ENCODE measurements at places on chromosomes 12 and 14. TPM values are rescaled to one million over a fixed set of nuclear protein-coding genes. Genes with fewer than 3 reads are reported as not detected.

Gene KCNA1
- total RNA-seq, result not detected

Gene EML5
- total RNA-seq, result 0.07 TPM

Gene HAL
- total RNA-seq, result 1.3 TPM

Gene NFATC4
- total RNA-seq, result 6.0 TPM

Gene ARHGEF25
- total RNA-seq, result 2.7 TPM

Gene SERPINA12
- total RNA-seq, result not detected

Gene MANSC1
- total RNA-seq, result 4.2 TPM

Gene GAPDH
- total RNA-seq, result 11,241 TPM

Gene OAS1
- total RNA-seq, result 2.7 TPM

Gene TBX3
- total RNA-seq, result 16.7 TPM

Gene TDRD9
- total RNA-seq, result not detected

- no peak overlapping the region for H3K4me3 ChIP-seq
- peaks cover 34% of the 10 kb centered on the region for H3K4me1 ChIP-seq
- no peak for DNase-seq
- no peaks in the 10 kb centered on the region for H3K27me3 ChIP-seq
- H3K27ac ChIP-seq, result no peak overlapping the region
Observed at GRCh38 chr14:69395929-69396328, 2.2 kb downstream of the ERH start.

DNA sequence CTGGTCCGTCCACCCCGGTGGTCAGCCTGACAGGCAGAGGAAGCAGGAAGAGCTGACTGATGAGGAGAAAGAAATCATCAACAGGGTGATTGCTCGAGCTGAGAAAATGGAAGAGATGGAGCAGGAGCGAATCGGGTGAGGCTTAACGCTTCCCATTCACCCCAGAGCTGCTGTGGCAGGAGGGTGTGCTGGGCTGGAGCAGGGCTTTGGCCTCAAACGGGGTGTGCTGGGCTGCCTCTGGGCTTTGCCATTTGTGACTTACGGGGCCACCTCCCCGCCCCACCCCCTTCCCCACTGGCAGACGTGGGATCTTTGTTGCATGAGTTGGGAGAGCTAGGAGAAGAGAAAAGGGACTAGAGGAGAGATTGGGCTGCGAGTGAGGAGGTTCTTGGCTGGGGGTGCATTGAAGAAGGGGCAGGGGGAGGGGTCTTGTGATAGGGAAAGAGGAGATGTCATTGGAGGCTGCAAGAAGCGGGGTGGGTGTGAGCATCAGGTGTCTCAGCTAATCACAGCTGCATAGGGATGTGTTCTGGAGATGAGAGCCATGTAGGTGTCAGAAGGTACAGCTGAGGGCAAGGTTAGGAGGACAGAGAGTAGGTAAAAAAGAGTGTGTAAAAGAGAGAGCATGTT lies 56.3 kb downstream of the RPH3A start:
- no peak for DNase-seq
- H3K36me3 ChIP-seq, result no peaks in the 10 kb centered on the region
- no peak overlapping the region for H3K4me3 ChIP-seq
- no peaks in the 10 kb centered on the region for H3K27me3 ChIP-seq
- no peak overlapping the region for H3K27ac ChIP-seq

DNA sequence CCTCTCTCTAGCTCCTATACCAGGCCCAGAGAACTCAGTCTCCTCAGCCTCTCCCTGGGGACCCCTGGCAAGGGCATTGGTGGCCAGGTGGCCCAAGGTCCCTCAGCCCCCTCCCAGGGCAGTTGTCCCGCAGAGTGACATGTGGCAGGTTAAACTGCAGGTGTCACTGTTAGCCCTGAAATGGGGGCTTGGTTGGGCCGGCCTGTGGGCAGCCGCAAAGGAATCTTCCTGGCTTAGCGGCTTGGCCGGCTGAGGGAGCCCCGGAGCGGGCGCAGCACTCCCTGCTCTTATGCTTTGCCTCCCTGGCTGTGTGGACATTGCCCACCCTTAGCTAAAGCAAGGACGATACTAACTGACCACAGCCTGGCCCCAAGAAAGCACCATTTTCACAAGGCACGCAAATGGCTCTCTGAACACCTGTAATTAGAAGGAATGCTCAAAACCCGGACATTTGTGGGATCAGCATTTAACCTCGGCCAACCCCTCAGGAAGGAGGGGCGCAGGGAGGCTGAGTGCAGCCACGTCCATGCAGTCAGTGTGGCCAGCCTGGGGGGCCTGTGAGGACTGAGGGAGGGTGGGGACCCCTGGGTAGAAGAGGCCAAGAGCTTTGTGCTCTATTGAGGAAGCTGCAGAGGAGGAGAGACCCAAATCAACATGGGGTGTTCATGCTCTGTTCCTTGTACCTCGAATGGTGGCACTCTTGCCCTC lies 82.2 kb downstream of the PAPOLA start:
- no peak overlapping the region for H3K27ac ChIP-seq
- peaks cover 23% of the 10 kb centered on the region for H3K27me3 ChIP-seq
- no peaks in the 10 kb centered on the region for H3K36me3 ChIP-seq

DNA sequence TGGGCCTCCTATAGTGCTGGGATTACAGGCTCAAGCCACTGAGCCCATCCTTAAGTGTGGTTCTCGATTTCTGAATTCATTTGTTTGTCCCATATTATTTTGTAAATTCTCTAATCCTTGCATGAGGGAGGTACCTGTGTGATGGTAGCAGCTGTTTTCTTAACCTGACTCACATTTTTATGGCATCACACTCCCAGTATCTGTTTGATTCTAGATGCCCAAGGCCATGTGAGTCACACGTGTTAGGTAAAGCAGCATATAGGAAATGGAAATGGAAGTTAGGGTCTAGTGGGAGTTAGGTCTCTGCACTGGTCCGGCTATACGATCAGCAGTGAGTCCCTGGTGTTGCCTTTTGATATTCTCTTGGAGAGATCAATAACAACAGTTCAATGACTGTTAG lies 198.1 kb downstream of the ERC1 start:
- DNase-seq, result no peak
- H3K27ac ChIP-seq, result no peak overlapping the region
- H3K36me3 ChIP-seq, result peaks cover 9% of the 10 kb centered on the region
- no peaks in the 10 kb centered on the region for H3K4me1 ChIP-seq

- H3K27me3 ChIP-seq, result no peaks in the 10 kb centered on the region
- no peak for DNase-seq
- no peak overlapping the region for H3K4me3 ChIP-seq
- H3K27ac ChIP-seq, result peak overlapping the region; percentile 12
- H3K4me1 ChIP-seq, result peaks cover 50% of the 10 kb centered on the region
- no peaks in the 10 kb centered on the region for H3K36me3 ChIP-seq
Observed at GRCh38 chr12:12521888-12522287, 40.8 kb downstream of the DUSP16 start.

DNA sequence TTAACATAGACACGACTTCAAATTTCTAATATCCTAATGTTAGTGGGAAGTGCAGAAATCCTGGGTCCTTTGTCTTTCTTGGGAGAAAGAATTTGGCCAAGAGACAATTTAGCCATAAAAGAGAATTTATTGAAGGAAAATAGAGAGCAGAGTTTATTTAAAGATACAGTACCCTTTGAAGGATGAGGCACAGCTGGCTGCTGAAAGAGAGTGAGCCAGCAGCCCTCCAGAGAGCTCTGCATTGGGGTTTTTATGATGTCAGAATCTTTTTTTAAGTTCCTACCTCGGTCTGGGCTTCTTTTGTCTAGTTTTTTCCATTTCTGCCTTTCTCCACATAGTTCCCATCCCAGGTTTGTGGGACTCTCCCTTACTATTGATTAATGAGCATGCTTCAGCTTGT lies 37.5 kb downstream of the CCER1 start:
- H3K4me1 ChIP-seq, result no peaks in the 10 kb centered on the region
- no peak for DNase-seq
- H3K27ac ChIP-seq, result no peak overlapping the region
- H3K36me3 ChIP-seq, result no peaks in the 10 kb centered on the region
- no peaks in the 10 kb centered on the region for H3K27me3 ChIP-seq

DNA sequence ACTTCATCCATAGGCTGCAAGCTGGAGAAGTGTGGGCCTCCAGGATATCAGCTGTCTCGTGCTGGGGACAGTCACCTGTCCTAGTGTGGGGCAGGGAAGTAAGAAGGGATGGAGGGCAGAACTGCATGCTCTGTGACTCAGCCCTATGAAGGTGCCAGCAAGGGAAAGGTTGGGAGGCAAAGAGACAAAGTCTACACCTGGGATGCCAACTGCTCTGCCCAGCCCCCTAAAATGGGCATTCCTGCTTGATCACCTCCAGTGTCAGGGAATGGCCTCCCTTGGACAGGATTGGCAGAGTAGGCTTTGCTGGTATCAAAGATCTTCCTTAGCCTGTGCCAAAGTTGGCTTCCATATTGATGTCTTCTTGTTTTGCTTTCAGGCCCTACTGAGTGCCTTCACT lies 335.0 kb downstream of the BCL11B start:
- no peak for DNase-seq
- H3K27ac ChIP-seq, result no peak overlapping the region
- no peak overlapping the region for H3K4me3 ChIP-seq
- no peaks in the 10 kb centered on the region for H3K4me1 ChIP-seq
- H3K36me3 ChIP-seq, result no peaks in the 10 kb centered on the region

DNA sequence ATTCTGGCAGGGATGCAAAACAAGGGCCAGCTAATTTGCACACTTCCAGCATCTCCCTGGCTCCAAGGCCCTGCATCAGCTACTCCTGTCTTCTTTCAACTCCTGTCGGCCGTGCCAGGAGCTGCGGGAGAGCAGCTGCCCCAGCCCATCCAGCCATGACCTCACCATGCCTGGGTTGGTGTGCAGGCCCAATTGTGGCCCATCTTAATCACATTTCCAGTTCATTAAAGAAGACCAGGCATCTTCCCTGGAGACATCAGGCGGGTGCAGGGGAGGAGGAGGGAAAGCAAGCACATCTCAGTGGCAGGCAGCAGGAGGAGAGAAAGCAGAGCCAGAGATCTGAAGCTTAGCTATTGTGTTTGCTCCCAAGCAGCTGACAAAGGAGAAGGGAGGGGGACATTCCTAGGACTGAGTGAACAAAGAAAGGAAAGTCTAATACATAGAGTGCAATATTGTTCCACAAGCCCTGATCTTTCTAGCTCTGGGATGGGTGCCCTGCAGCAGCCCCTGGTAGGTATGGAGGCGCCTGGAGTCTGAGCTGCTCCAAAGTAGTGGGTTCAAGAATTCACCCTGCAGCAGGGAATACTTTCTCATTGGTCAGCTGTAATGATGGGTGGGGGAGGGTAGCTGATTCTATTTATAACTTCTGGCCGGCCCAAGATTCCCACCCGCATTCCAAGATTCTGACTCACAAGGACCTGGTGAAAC lies 40.1 kb downstream of the VWF start:
- no peaks in the 10 kb centered on the region for H3K36me3 ChIP-seq
- no peaks in the 10 kb centered on the region for H3K27me3 ChIP-seq
- DNase-seq, result no peak
- peak overlapping the region; percentile 8 for H3K27ac ChIP-seq
- H3K4me3 ChIP-seq, result no peak overlapping the region

GRCh38 chr14:61341275-61342206 lies 20.2 kb downstream of the PRKCH start:
- H3K36me3 ChIP-seq, result no peaks in the 10 kb centered on the region
- DNase-seq, result no peak
- peak overlapping the region; percentile 55 for H3K27ac ChIP-seq
- no peaks in the 10 kb centered on the region for H3K27me3 ChIP-seq

GRCh38 chr12:3644104-3644503 lies 108.8 kb downstream of the CRACR2A start:
- no peaks in the 10 kb centered on the region for H3K27me3 ChIP-seq
- no peak for DNase-seq
- H3K4me3 ChIP-seq, result no peak overlapping the region
- H3K4me1 ChIP-seq, result no peaks in the 10 kb centered on the region

- H3K27me3 ChIP-seq, result no peaks in the 10 kb centered on the region
- no peak overlapping the region for H3K4me3 ChIP-seq
- no peaks in the 10 kb centered on the region for H3K4me1 ChIP-seq
- DNase-seq, result no peak
Observed at GRCh38 chr12:92059960-92060359, 85.7 kb downstream of the BTG1 start.

- no peaks in the 10 kb centered on the region for H3K4me1 ChIP-seq
- H3K4me3 ChIP-seq, result peak overlapping the region; percentile 34
- H3K36me3 ChIP-seq, result no peaks in the 10 kb centered on the region
- peaks cover 2% of the 10 kb centered on the region for H3K27me3 ChIP-seq
- H3K27ac ChIP-seq, result no peak overlapping the region
- no peak for DNase-seq
Observed at GRCh38 chr14:23695664-23695999, 59.5 kb downstream of the DHRS2 start.

DNA sequence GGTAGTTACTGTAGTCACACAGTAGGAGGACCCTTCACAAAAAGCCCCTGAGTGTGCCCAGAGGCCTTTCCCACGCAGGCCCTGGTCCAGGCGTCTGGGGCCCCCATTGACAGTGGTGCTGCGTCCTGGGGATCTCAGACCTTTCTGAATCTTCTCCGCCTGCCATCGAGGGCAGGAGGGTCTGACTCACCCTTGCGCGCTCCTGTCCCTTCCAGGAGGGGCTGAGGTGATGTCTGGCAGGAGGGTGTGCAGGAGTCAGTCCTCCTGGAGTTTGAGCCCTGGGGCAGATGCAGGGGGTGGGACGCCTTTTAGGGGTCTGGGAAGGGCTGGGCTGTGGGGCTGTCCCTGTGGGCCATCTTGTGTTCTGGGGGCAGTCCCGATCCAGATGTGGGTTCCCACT lies 386.8 kb downstream of the TMEM121 start:
- H3K4me1 ChIP-seq, result no peaks in the 10 kb centered on the region
- no peaks in the 10 kb centered on the region for H3K27me3 ChIP-seq
- no peaks in the 10 kb centered on the region for H3K36me3 ChIP-seq
- no peak overlapping the region for H3K4me3 ChIP-seq
- no peak for DNase-seq

DNA sequence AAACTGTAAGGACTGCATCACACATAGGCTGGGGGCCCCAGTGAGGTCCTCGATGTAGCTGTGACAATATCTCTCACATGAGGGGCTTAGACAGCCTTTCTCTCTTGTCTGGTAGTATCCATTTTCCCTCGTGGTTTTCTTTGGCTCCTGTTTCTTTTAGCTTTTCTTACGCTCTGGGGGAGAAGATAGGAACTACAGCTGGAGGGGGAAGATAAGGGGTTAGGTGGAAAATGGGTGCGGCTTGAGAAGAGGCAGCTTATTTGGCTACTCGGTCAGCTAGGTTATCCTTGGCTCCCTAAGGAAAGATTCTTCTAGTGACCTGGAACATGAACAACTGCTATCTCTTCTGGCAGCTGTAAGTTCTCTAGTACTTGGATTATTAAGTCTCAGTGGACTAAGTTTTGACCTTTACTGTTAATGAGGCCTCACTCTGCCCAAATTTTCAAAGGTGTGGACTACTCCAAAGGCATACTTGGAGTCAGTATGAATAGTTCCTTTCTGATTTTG lies 28.7 kb upstream of the CPNE8 start:
- no peak overlapping the region for H3K4me3 ChIP-seq
- H3K27ac ChIP-seq, result no peak overlapping the region
- H3K27me3 ChIP-seq, result no peaks in the 10 kb centered on the region
- no peak for DNase-seq

- no peak for DNase-seq
- H3K27me3 ChIP-seq, result no peaks in the 10 kb centered on the region
- no peaks in the 10 kb centered on the region for H3K36me3 ChIP-seq
- no peak overlapping the region for H3K27ac ChIP-seq
- H3K4me3 ChIP-seq, result no peak overlapping the region
Observed at GRCh38 chr14:89912667-89913211, 41.8 kb downstream of the EFCAB11 start.

GRCh38 chr14:75434138-75434889 lies 6.5 kb downstream of the JDP2 start:
- DNase-seq, result no peak
- peaks cover 82% of the 10 kb centered on the region for H3K4me1 ChIP-seq
- H3K27ac ChIP-seq, result peak overlapping the region; percentile 45
- H3K27me3 ChIP-seq, result no peaks in the 10 kb centered on the region
- H3K4me3 ChIP-seq, result no peak overlapping the region
- no peaks in the 10 kb centered on the region for H3K36me3 ChIP-seq
